ENCODE measurements at places on chromosomes 2 and 18. TPM values are rescaled to one million over a fixed set of nuclear protein-coding genes. Genes with fewer than 3 reads are reported as not detected.

FTCDNL1 gene
- total RNA-seq, result 10.3 TPM

HOXD13 gene
- not detected for total RNA-seq

DNAJC5G gene
- not detected for total RNA-seq

MAL gene
- 10.3 TPM for total RNA-seq

IFIH1 gene
- total RNA-seq, result 35.9 TPM

- peak; percentile 54 for DNase-seq
Measured at GRCh38 chr2:71938659-71939587, 208.7 kb downstream of the CYP26B1 start.

DNA sequence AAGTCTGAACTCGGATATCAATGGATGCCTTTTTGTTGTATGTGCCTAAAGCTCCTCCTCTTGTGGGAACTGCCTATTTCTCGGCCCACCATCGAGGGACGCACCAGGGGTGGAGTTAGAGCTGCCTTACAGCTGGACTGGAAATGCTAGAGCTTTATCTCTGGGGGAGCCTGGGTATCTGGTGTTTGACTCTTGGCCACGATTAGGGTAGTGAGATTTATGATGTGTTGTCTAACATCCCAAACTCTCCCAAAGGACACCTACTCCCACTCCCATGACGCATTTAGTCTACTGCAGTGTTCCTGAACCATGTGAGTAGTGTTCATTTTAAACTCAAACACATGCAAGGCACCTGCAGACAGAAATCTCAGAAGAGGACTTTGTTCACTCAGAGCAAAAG lies 594.8 kb downstream of the METTL4 start:
- DNase-seq, result no peak

- no peak for DNase-seq
Measured at GRCh38 chr2:39696101-39696553, 30.4 kb downstream of the TMEM178A start.

DNA sequence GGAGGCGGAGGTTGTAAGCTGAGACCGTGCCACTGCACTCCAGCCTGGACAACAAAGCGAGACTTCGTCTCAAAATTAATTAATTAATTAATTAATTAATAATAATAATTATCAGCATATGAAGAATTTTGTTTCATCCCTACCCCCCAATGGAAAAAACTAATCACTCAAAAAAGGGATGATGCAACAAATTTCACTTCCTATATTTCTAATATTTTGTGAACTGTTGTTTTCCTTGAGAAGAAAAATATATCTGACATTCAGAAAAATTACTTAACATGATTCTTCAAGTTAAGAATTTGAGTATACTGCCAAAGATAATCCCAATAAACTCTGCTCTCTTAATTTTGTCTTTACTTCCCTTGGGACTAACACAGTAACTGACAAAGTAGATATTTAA lies 28.1 kb downstream of the EXOC6B start:
- DNase-seq, result no peak

DNA sequence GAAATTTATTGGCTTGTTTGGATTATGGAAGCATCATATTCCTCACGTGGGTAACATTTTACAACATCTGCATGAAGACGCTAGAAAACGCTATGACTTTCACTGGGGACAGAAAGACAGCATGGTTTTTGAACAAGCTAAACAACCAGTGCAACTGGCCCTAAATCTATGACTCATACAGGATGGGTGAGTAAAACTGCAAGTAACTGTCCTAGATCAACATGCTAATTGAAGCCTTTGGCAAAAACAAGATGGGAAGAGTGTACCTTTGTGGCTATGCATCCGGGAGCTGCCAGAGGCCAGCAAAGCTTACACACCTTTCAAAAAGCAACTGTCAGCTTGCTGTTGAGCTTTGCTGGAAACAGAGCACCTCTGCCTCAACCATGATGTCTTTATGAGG lies 1096.0 kb upstream of the DDX18 start:
- no peak for DNase-seq

DNA sequence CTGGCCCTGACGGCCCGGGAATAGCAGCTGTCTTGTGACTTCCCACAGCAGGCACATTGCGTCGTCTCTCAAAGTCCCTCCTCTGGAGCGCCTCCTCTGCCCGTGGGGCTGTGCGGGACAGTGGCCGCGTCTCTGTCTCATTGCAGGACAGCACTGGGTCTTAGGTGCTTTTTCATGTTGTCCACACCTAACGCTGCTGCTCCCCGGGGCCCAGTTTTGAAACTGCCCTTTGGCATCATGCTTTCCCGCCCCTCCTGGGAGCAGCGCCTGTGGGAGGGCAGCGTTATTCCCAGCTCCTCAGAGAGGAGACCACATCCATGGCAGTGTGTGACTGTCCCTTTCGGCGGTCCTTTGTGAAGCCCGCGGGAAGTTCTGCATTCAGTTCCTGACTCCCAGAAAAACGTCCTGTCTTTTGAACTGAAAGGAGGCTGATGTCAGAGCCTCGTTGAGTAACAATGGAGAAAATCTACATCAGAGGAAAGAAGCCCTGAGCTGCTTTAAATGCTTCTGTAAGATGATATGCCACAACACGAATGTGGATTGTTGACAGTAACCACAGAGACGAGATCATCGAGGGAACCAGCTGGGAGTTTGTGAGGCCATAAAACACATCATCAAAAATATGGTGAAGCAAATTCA lies 226.0 kb downstream of the FAM210A start:
- no peak for DNase-seq

DNA sequence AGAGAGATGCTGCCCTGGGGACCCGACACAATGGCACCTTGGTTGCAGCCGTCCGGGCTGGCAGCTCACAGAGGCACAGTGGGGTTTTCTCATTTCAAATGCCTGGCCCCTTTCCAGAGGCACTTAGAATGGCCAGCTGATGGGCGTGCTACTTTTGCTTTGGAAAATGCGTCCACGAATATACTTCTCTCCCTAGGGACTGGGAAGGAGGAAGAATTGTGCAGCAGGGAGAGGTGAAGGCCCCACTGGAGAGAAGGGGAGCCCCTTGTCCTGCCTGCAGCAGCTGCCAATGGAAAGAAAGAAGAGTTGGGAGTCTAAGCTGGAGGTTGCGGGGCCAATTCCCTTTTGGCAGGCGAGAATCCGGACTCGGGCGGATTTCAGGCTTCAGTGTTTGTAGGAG lies 1.1 kb upstream of the MAL start:
- no peak for DNase-seq

DNA sequence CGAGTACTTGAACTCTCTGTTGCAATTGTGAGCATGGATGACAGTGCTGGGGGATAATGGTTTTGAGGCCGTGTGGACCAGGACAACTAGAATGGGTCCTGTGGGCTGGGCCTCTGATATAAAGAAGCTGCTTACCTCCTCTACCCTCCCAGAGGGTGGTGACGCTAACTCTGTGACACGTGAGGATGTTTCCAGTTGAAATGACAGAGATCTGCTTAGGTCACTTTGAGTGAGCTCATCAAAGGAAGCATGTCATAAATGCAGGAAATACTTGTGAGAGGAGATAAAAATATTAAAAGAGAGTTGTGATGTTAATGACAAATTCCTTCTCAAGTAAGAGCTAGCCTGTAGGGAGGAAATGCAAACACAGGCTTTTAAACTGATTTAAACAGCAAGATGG lies 16.4 kb downstream of the RMC1 start:
- no peak for DNase-seq

- no peak for DNase-seq
Measured at GRCh38 chr2:186976329-186976728, 127.4 kb upstream of the ZSWIM2 start.

GRCh38 chr2:36597532-36598377 lies at the start of gene FEZ2:
Gene FEZ2 (minus strand): TSS chr2:36598168. CDS start chr2:36598142, 26 bp downstream.
- peak; percentile 95 for DNase-seq

DNA sequence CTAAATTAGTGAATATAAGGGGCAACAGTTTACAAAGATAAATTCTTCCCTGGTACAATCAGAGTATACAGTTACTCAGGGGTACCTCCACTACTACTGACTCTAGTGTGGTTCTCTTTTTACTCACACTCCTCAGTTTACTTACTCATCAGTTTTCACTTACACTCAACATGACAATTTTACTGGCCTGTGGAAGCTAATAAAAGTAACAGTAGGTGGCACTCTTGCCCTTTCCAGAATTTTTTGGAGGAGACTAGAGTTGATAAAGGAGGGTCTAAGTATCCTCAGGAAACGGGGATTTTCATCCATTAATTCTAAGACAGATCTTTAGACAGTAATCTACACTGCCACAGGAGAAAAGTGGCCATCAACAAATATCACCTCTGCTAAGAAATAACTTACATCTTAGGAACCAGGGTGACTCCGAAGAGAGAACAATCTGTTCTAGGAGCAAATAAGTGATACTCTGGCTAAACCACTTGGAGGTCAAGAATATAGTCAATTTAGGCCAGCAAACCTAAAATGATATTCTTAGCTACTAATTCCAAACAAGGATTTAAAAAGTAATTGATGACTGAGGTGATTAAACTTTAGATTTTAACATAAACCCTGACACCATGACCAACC lies 61.3 kb downstream of the ATL2 start:
- DNase-seq, result no peak

GRCh38 chr2:77579076-77579769 lies 57.0 kb upstream of the LRRTM4 start:
- DNase-seq, result no peak

- DNase-seq, result no peak
Measured at GRCh38 chr2:84302513-84303412, 156.3 kb downstream of the SUCLG1 start.

DNA sequence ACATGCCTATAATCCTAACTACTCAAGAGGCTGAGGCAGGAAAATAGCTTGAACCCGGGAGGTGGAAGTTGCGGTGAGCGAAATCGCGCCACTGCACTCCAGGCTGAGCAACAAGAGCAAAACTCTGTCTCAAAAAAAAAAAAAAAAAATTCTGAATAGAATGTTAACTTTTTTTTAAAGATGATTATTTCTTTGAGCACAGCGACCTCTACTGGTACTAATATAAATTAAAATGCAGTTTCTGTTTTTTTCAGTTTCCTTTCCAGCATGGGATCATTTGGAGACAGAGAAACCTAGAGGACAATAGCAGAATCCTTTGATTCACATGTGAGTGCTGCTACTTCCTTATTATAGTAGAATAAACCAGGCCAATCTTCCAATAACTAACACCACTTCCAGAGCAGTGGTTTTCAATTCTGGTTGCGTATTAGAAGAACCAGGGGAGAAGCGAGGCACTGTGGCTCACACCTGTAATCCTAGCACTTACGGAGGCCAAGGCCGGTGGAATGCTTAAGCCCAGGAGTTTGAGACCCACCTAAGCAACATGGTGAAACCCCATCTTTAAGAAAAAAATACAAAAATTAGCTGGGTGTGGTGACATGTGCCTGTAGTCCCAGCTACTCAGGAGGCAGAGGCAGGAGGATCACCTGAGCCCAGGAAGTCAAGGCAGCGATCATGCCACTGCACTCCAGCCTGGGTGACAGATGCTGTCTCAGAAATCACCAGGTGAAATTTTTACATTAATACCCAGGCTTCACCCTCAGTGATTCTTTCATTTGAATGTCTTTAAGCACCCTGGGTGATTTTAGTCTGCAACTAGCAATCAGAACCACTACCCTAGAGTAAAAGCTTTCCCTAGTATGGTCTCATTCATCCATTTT lies 10.1 kb downstream of the SRSF7 start:
- DNase-seq, result no peak

- no peak for DNase-seq
Measured at GRCh38 chr2:238646281-238646680, 201.6 kb upstream of the TWIST2 start.
